ENCODE measurements at places on chromosomes 16 and 17.

DNA sequence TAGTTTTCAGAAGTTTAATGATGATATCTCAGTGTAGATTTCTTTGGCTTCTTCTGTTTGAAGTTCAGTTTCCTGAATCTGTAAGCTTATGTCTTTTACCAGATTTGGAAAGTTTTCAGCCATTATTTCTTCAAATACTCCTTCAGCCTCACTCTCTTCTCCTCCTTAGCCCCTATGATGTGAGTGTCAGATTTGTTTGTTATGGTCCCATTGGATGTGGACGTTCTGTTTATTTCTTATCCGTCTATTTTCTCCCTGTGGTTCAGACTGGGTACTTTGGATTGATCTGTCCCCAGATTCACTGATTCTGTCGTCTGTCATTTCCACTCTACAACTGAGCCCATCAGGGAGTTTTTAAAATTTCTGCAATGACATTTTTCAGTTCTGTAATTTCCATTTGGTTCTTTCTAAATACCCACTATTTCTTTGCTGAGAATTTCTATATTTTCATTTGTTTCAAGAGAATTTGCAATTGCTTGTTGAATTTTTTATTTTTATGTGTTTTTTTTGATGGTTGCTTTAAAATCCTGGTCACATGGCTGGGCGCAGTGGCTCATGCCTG is 110.9 kb downstream of the SEC14L1 start:
- no peak for DNase-seq

- DNase-seq, result no peak
Measured at GRCh38 chr17:59762049-59762823, 54.8 kb downstream of the VMP1 start.

GRCh38 chr17:50111673-50112655 is 16.8 kb downstream of the PDK2 start:
- DNase-seq, result peak; percentile 66

DNA sequence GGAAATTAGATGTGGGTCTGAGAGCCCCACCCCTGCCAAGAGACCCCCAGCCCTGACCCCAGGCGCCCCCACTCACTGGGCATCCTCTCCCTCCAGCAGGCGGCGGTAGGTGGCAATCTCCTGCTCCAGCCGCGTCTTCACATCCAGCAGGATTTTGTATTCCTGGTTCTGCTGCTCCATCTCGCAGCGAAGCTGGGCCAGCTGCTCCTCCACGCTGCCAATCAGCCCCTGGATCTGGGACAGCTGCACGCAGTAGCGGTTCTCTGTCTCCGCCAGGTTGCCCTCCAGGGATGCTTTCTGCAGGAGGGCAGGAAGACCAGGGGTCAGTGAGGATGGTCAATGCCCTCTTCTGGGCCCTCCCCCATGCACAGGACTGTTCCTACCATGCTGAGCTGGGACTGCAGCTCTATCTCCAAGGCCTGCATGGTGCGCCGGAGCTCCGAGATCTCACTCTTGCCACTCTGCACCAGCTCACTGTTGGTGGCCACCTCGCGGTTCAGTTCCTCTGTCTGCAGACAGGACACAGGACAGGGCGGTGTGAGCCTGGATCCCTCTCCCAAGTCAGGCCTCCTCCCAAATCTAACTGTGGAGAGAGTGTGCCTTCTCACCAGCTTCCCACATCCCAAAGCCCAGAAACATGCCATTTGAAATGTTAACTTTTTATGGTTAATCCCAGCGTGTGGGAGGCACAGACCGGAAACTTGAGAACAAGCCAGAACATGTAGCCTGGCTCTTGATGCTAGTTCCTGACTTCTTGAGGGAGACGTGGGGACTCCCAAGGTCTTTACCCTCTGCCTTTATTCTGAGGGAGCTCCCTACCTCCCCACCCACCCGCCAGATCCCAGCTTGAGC is 3.6 kb downstream of the KRT17 start:
- DNase-seq, result no peak

DNA sequence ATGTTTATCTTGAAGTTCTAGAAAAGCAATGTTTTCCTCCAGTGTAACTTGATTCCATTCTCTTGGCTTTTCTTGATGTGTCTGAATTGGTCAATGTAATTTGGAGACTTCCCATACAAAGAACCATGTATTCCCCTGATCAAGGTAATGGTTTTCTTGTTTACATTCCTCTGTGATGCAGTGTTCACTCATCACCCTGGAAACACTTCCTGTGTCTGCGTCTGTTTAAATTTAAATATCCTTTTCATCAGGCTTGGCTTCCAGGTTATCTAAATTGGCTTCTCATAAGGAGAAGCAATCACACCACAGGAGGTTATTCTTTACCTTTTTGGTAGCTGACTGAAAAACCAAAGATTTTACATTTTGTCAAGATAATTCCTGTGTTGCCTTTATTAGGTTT is 237.3 kb upstream of the WSCD1 start:
- no peak for DNase-seq

DNA sequence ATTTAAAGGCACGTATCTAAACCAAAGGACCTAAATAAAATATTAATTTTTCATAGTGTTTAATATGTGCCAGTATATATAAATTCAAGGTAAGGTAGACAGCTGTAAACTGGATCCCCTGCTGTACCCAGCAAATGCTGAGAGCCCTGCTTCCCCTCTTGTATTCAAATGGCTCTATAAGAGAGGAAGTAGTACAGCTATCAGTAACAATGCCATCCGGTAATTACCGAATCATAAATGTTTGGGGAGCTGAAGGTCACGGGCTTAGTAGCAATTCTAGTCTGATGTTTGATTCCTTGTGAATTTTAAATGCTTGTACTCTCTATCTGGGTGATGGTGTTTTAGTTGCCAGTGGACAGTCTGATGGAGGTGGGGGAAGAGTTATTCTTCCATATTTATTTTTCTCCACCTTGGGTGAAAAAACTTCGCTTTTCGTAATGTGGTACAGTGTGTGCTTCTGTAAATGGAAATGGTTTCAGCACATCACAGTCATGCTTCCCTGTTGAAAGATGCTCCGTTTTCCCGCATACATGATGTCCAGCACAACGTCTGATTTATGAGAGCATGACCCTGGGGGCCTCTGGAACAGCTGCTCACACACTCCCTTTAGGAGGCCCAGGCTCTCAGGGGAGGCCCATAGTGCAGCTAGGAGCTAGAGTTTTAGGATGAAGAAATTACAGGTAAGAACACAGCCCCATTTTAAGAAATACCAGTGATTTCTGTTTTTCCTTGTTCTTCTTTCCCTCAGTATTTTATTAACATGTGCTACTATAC is 423.9 kb downstream of the WWOX start:
- no peak for DNase-seq

DNA sequence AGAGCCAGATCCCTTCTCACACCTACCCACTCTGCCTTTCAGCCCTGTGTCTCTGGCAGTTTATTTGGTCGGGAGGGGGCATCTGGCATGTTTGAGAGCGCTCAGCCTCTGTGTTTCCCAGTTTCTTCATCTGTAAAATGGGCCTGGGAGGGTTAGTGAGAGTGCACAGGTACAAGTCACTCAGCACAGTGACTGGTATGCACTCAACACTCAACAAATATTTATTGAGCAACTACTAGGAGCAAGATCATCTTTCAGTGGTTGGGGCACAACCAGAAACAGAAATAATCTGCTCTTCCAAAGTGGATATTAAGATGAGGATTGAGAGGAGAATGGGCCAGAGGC is 13.7 kb upstream of the SRCIN1 start:
- DNase-seq, result no peak

GRCh38 chr16:67474551-67475455 is 6.2 kb downstream of the ATP6V0D1 start:
- DNase-seq, result no peak

GRCh38 chr16:88936008-88936555 is 40.9 kb downstream of the CBFA2T3 start:
- DNase-seq, result peak; percentile 66

DNA sequence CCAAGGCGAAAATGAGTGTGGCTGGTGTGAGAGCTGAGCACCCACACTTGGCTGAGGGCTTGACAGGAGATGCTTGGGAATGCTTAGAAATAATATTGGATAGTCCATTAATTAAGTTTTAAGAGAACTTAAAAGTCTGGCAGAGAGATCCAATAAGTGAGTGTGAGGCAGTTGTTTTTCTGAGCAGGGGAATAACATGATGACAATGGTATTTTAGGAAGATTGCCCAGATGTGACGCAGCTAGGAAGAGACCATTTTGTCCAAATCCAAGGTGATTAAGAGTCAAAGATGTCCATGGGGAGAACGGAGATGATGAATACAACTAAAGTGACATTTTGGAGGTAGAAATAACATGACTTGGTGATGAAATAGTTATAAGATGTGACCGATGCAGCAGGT is 102.8 kb upstream of the AXIN2 start:
- DNase-seq, result no peak

DNA sequence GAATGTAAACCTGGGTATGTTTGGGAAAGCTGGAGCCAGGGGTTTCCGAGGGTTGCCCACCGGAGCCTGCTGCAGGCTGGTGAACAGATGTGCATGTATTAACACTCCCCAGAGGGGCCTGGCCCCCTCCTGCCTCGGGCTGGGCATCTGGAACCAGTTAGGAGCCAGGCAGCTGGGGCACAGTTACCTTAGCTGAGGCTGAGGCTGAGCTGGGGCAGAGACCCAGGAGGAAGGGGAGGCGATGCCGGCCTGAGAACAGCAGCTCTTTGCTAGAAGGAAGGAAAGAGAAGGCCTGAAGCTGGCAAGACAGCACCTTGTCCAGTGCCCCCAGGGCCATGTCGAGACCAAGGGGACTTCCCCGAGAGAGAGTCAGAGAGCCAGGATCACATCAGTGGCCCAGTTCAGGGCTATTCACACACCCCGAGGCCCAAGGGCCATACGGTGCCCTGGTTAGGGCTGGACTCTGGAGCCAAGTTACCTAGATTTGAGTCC is 65.8 kb downstream of the RMI2 start:
- no peak for DNase-seq

DNA sequence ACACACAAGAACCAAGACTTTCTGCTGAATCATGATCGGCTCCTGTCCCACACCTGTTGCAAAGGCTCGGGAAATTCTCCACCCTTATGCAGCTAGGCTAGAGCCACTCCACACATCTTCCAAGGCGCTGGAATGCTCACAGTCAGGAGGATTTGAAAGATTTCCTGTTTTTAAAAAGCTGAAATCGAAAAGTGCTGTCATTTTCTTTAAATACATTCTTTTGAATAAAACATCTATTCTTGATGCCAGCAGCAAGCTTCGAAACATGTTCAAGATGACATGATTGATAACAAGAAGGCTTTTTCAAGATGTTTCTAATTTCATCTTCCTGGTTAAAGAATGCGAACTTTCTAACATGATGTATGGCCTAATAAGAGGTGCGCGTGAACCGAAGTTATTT is 219.7 kb upstream of the CDH5 start:
- no peak for DNase-seq

- no peak for DNase-seq
Measured at GRCh38 chr16:59242556-59242955, 508.4 kb upstream of the GOT2 start.

DNA sequence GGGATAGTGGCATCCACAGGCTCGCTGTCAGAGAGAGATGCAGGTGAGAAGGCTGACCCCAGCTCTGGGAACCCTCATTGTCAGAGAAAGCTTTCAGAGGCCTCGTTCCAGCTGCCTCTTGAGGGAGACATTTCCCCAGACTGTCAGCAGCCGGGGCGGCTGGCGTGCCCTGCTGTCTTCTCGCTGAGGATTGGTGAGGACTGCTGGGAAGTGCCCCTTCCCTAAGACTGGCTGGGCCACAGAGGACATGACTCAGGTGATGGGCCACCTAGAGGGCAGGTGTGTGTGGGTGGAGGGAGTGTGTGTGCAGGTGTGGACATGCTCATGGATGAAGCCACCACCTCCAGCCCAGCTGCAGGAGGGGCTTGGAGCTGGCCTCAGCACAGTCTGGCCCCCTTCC is 25.3 kb downstream of the SPACA3 start:
- no peak for DNase-seq

- no peak for DNase-seq
Measured at GRCh38 chr16:31348579-31348978, 6.4 kb upstream of the ITGAX start.

DNA sequence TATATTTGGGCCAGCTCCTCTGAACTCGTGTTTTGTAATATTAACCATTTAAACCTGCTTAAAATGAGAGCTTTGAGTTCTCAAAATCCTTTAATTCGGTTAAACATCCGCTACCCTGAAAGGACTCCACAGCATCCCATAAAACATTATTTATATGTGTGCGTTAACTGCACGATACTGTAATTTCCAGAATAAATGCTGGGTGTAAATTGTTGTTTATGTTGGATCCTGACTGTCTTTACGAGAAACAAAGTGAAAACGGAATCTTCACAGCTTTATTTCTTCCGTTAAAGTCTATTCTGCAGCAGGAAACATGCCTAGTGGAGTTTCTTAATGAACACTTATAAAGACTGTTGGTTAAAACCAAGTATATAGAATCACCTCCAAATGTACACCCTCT is 143.4 kb downstream of the SNX11 start:
- DNase-seq, result no peak
